Right ventricle myocardium superior (tissue), 1 donor: ENCODE measurements at places on chromosomes 3 and 15. TPM values are rescaled to one million over a fixed set of nuclear protein-coding genes. Genes with fewer than 3 reads are reported as not detected.

Gene CCDC54
- total RNA-seq = not detected

Gene SMCO1
- 89.9 TPM for total RNA-seq

Gene LYZL4
- total RNA-seq = not detected

Gene EMC7
- 59.3 TPM for total RNA-seq

DNA sequence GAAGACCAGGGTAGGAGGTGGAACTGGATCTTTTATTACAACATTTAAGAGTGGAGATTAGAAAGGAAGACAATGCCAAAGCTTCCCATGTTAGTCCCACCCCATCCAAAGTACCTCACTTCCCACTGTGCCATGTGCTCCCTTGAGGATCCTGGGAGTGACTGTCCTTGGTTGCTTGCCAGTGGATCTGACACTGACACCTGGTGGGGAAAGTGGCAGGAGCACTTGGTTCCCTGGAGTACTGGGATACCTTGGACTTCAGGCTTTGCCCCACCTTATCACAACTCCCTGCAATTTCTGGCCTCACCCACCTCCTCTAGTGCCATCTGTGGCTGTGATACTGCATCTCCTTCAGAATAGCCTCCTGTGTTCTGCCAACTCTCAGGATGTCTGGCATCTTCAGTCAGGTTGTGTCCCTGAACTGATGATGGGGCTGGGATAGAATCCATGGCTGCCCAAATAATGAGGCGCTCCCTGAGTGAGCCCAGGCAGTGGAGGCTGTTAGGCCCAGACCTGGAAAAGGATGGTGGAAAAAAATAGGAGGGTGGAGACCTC lies 1.3 kb downstream of the ELL3 start:
- DNase-seq = no peak

GRCh38 chr3:138347960-138348753 lies at the start of gene MRAS:
TSS of gene MRAS (plus strand) at chr3:138348579. CDS start at chr3:138372884, 24,305 bp downstream.
- peak; percentile 91 for DNase-seq

DNA sequence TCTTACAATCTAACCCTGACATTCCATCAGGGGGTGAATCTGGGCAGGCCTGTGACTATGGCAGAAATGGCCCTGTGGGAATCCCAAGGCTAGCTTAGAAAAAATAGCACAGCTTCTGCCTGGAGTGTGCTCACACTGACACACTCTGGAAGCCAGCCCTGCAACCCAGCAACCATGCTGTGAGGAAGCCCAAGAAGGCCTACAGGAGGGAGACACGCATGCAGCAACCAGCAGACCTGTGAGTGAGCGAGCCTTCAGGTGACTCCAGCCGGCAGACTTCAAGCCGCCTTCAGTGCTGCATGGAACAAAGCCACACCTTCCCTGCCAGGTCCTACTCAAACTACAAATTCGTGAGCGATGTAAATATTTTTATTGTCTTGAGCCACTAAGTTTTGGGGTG lies 26.1 kb downstream of the RAB6B start:
- DNase-seq = no peak

GRCh38 chr3:158528076-158528674 lies 42.8 kb upstream of the MLF1 start:
- no peak for DNase-seq
